Lung microvascular endothelial cell (primary cell): ENCODE measurements at places on chromosomes 16 and 17. TPM values are rescaled to one million over a fixed set of nuclear protein-coding genes. Genes with fewer than 3 reads are reported as not detected.

MT1A gene
- total RNA-seq = 0.79 and 2.4 TPM in 2 replicates

SMARCD2 gene
- 49.2 and 54.3 TPM in 2 replicates for total RNA-seq

SDF2 gene
- total RNA-seq = 61.7 and 105 TPM in 2 replicates

RSKR gene
- 2.2 and 3.2 TPM in 2 replicates for total RNA-seq

SMIM36 gene
- not detected in 2 replicates for total RNA-seq

DCTN5 gene
- total RNA-seq = 47.8 and 48.6 TPM in 2 replicates

HBA1 gene
- total RNA-seq = not detected in 2 replicates

PSKH1 gene
- total RNA-seq = 8.3 and 12.9 TPM in 2 replicates

LRRC46 gene
- total RNA-seq = not detected in 2 replicates

DOC2A gene
- under 0.01 and 0.20 TPM in 2 replicates for total RNA-seq

SEPTIN1 gene
- 0.20 TPM in 1 of 2 replicates, not detected in the other for total RNA-seq

SBK1 gene
- total RNA-seq = under 0.01 TPM in 1 of 2 replicates, not detected in the other

TNFRSF12A gene
- total RNA-seq = 44.2 and 54.8 TPM in 2 replicates

NOXO1 gene
- total RNA-seq = under 0.01 TPM in 2 replicates

OMG gene
- 5.4 and 6.7 TPM in 2 replicates for total RNA-seq
